ENCODE measurements at places on chromosomes 2 and 18.

GRCh38 chr2:147135376-147135775, 709.5 kb upstream of the ACVR2A start:
- no peak for DNase-seq

- no peak for DNase-seq
Measured at GRCh38 chr2:62471816-62472215, 34.2 kb downstream of the TMEM17 start.

DNA sequence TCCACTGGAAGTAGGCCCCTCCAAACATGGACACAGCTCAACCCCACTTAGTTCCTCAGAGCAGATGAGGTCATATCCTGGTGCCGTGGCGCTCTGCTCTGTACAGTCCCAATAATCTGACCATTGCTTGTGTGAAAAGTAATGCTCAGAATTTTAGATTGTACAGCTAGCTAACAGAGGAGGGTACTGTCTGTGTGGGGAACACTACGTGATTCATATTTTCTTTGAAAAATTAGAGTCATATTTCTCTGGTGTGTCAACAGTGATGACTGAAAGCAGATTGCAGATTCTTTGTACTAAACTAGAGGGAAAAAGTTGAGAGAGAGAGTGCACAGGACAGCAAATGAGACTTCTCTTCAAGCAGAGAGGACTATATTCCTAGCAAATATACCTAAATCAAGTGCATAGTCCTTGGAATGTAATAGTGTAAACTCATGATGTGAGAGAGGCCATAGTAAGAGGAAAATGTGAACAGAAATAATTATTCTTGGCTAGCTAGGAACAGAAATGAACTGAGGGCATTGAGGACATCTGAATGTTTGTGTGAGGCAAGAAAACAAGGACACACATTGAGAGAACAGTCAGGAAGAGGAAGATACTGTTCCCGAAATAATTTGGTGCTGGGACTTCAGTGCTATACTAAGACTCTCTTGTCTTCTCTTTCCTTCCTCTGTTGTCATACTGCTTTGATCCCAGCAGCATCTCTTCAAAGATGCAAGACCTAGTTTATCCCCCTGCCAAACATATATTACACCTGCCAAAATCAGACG, 157.0 kb upstream of the RND3 start:
- no peak for DNase-seq

GRCh38 chr18:27184115-27185024, 738 bp downstream of the CHST9 start:
- no peak for DNase-seq

- DNase-seq = no peak
Measured at GRCh38 chr2:178473931-178474330, 4.5 kb downstream of the FKBP7 start.

DNA sequence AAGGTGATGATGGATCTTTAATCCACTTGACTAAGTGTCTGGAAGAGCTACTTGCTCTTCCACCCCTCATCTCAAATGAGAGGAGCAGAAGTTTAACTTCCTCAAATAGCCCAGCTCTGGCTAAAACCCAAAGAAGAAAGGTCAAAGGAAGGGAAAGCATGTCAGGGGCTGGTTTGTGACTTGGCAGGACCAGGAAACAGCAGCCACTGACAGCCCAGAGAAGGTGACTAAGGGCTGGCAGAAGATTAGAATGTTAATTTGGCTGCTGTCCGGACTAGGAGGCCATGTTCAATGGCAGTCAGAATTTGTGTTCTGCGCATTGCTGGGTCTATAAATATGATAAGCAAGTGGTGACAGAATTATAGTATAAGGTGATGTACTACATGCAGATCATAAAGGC, 386.2 kb downstream of the SETBP1 start:
- DNase-seq = no peak

GRCh38 chr2:85078536-85078935, 54.7 kb upstream of the TCF7L1 start:
- no peak for DNase-seq

DNA sequence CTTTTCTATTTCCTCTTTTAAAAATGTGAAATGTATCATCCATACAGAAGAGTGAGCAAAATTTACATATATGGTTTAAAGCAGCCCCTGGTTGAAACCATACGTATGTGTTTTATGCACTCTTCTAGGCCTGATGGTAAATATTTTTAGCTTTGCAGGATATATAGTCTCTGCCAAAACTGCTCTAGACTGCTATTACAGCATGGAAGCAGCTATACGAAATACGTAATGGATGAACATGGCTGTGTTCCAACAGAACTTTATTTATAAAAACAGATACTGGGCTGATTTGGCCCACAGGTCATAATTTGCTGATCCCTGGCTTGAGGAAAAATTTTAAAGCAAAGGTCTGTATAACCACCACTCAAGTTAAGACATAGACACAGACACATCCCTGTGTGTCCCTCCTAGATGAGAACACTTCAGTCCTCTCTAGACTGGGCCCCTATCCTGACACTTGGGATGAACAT, 42.5 kb upstream of the ATP8B1 start:
- no peak for DNase-seq

- no peak for DNase-seq
Measured at GRCh38 chr2:66303471-66303870, 131.5 kb upstream of the MEIS1 start.

DNA sequence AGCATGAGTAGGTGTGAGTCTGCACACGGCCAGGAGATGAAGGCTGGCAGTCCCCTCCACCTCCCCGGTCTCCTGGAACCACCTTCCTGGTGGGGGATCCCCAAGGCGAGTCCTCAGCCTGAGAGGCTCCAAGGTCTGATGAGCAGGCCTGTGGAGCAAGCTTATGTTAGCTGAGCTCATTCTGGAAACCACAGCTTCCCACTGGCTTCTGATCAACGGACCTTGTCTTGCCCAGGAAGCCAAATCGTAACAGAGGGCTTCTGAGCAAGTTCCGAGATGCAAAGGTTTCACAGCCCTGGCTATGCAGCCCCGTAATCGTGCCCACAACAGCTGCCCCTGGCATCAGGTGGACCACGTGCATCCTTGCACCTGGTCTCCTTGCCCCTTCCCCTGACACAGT, 28.8 kb upstream of the GPR55 start:
- no peak for DNase-seq

DNA sequence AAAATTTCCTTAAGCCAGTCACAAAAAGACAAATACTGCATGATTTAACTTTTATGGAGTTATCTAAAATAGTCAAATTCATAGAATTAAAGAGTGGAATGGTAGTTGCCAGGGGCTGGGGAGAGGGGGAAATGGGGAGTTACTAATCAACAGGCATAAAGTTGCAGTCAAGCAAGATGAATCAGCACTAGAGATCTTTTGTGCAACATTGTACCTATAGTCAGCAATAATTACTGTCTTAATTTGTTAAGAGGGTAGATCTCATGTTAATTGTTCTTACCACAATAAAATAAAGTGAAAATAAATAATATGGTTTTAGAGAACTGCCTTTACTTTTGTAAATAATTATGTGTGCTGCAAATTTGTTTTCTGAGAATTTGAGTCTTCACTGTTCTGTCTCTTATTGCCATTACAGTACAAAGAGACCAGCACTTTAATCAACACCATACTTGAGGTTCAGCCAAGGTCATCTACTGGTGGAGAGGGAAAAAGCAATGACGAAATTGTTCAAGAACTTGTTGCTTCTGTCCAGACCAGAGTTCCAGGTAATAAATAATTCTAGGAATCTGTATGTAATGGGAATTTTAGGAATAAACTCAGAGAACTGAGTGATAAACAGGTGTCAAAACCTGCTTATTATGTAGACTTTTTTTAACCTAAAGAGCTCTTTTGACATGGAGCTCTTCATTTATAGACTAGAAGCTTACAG, 75.5 kb downstream of the TRABD2A start:
- DNase-seq = no peak

DNA sequence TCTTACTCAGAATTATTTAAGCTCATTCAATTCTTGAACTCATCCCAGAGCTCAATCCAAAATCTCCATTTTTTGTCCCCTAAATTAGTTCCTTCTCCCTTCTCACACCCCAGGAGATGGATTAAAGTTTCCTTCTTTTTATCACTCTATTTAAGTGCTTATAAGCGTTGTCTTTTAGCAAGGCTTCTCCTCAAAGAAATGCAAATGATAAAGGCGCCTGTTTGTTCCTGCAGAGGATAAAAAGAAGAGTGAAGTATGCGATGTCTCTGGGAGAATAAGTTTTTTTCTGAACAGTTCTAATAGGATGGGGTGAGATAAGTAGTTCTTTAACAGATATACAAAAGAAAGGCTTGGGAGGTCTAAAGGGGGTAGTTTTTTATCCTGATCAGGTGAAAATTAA, 303.3 kb downstream of the CNTNAP5 start:
- no peak for DNase-seq

- DNase-seq = no peak
Measured at GRCh38 chr2:88197732-88198131, 27.6 kb downstream of the THNSL2 start.

GRCh38 chr2:43838560-43839267, at the start of the genes ABCG5 and ABCG8:
ABCG5 (minus strand) TSS chr2:43838839; CDS start chr2:43838679, 160 bp downstream.
ABCG8 (plus strand) TSS chr2:43838971; CDS start chr2:43839054, 83 bp downstream.
- DNase-seq = no peak

- no peak for DNase-seq
Measured at GRCh38 chr2:166393008-166393407, 17.3 kb upstream of the SCN9A start.

DNA sequence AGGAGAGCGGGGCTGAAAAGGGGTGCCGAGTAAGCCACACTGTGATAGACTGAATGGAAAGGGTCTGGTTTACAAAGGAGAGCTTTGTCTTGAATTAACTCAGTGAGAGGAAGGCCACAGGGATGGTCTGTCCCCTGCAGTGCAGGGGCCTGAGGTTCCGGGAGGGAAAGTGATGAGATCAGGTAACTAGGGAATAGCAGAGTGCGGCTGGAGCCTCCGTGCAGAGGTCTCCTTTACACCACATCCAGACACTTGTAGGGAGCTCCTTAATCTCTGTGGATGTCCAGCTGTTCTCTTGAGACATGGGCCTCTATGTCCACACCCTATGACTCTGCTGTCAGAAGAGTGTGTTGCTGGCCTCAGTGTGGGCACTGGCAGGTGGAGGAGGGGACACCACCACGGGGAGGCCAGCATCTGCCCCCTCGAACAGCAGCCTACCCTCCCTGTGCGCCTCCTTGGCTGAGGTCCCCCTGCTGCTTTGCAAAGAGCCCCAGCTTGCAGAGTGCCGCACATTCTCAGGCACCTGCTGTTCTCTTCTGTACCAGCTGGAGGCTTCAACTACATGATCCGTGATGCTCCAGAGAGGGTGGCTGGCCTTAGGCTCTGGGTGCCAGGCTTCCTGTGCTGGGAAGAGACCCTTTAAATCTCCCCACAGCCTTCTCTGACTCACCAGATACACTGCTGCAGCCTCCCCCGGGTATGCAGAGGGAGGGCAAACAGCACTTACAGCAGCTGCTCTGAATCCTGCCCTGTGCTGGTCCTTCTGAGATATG, 25.9 kb downstream of the ENOSF1 start:
- no peak for DNase-seq

- DNase-seq = no peak
Measured at GRCh38 chr2:64865831-64866345, 123.3 kb upstream of the SLC1A4 start.

GRCh38 chr2:21231985-21232384, 108.2 kb downstream of the TDRD15 start:
- DNase-seq = no peak

DNA sequence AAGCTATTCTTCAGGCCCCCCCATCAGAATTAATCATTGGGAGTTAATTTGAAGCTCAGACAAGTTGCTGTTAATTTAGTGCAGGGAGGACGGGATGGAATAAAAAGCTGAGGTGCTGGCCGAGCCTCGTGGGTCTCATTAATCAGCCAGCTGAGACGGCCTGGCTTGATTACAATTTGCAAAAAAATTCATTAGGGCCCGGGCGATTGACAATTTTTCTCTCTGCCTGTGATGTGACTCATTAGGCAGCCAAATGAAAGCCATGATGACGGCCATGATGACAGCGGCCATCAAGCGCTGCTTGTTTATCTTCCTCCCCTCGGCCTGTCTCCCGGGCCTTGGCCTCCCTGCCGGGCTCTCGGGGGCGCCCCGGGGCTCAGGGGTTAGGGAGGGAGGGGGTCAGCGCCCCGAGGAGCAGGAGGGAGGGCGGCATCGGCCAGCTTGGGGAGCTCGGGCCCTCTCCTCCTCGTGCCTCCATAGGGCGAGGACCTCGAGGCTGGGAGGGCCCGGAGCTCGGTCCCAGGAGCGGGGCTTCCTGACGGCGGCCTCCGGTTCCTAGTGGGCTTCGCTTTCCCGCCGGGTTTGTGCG, 5.2 kb downstream of the GBX2 start:
- DNase-seq = no peak

- no peak for DNase-seq
Measured at GRCh38 chr2:157743051-157743450, 114.4 kb upstream of the ACVR1C start.

GRCh38 chr18:65725251-65726050, 25.4 kb upstream of the CDH7 start:
- no peak for DNase-seq
